Neural progenitor cell (in vitro differentiated cells): ENCODE measurements at places on chromosomes 1 and 21. TPM values are rescaled to one million over a fixed set of nuclear protein-coding genes. Genes with fewer than 3 reads are reported as not detected.

DNA sequence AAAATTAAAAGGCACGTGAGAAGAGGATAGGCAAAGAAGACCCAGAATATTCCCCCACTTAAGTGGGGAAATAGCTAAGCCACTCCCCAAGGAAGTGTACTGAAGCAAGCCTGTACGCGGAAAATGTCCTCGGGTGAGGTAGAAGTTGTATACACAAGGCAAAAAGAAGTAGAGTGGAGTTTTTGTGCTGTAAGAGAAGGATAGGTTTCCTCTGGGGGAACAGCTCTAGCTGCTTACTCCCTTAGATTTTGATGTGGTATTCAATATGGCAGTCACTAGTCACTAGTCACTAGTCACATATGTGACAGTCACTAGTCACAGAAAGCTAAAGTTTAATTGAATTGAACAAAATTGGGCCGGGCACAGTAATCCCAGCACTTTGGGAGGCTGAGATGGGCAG lies 7.6 kb downstream of the TXNIP start:
- DNase-seq: no peak

Gene PCAT6
- total RNA-seq: 4.2 TPM in 1 of 2 replicates, not detected in the other

DNA sequence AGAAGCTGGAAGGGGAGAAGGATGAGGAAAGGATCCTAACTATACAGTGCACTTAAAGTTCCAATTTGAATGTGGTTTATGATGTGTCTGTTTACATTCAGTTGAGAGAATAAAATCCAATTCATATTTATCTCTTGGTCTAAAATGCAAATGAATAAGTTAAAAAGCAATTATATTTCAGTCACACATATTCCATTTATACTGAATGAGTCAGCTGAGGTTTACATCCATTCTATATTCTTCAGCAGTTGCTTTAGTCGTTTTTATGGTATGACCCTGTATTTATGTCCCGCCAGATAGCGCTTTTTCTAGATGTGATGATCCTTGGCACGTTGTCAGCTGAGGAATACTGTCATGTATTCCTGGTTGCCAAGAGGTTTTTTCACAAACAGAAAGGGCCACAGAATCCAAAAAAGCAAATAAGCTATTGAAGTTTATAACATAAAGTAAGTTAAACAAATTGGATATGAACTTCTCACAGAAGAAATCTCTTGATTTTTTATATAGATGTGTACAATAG lies 866.2 kb downstream of the NCAM2 start:
- DNase-seq: no peak

Gene PADI3
- 1.0 and 2.0 TPM in 2 replicates for total RNA-seq

DNA sequence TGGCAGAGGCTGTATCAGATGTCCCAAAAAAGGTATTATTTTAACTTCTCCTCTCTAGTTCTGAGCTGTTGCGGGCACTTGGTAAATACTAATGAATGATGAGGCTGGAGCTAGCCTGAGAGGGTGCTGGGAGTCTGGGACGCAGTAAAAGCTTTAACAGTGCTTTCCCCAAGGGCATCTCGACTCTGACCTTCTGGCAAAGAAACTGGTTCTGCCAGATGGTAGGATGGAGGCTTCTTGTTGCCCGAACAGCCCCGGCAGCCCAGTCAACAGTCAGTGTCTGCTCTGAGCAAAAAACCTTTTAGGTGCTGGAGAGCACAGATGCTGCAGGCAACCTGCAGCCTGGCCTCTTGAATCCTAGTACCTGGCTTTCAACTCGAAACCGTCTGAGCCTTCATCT lies 2.5 kb upstream of the PNRC2 start:
- no peak for DNase-seq

DNA sequence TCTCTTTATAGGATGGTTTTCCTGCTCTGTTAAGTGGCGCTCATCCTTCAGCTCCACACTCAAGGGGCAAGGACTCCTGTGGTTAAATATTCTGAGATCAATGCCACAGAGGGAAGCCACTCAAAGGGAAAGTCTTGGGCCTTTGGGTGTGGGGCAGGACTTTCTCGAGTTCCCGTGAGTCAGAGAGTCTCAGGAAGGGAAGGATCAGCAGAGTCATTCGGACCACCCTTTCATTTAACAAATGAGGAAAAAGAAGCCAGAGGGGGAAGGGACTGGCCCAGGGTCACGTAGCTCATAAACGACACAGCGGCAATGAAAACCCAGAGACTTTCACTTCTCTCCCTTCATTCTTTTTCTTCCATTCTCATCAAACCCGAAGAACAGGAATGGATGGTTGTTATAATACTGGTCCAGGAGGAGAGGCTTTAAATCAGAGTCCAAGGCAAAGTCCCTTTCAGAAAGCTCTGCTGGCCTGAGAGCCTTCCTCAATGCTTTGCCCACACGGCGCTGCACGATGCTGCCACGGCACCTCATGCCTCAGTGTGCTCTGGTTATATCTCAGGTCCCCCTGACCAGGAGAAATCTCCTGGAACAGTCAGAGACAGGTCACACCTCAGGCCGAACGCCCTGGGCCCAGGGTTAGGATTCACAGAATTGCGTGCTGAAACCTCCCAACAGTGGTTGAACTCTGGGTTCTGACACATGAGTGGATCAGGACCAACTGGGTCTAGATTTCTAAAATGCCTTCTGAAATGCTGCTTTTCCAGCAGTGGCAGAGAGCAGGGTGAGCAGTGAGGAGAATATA lies 65.3 kb downstream of the TENT5C start:
- no peak for DNase-seq

DNA sequence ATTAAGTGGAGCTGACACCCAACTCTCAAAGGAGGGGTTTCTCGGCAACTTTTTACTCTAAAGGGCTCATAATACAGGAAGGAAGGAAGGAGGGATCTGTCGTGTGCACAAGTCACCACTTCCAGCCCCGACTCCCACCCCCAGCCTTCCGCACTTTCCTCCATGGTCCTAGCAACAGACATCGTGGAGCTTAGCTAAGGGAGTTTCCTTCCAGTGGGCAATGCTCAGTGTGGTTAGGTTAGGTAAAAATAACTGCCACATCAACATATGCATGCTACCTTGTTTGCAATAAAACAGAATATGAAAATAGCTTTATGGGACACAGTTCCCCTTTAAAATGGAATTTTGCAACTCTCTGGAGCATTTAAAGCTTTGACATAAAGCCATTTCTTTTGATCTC lies 35.2 kb downstream of the KANK4 start:
- DNase-seq: no peak
